ENCODE measurements at places on chromosomes 5 and 9. TPM values are rescaled to one million over a fixed set of nuclear protein-coding genes. Genes with fewer than 3 reads are reported as not detected.

DNA sequence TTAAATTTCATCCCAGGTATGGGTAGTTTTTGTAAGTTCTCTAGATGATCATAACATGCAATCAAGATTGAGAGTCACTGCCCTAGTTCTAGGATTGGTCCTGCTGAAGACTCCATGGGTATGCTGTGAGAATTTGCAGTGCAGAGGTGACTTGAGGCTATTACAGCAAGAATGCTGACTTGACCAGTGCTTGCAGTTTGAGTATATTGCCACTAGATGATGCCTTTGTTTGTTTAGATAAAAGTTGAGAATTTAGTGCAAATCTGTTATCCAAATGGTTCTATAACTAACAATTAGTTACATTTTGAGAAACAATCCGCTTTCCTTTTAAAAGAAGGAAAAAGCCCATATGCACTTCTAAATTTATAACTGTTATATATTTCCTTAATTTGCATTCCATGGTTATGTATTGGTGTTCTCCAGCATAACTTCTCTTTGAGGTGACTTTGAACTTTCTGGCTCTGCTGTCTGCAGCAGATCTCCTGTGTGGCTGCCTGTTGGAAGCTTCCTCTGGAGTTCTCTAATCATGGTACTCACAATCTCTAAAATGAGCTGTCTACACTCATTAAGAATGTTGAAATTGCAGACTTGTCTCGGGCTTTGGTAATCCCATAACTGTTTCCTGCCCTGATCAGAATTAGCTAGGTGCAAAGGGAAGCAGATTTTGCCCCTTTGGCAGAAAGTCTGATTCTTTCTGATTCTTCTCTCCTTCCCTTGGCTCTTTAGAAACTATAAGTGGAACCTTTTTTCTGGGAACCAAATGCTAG lies 24.9 kb downstream of the MELK start:
- no peak for DNase-seq

TIFAB gene
- total RNA-seq: 0.19 TPM

- DNase-seq: no peak
Observed at GRCh38 chr5:142871363-142872193, 101.4 kb downstream of the ARHGAP26 start.

GRCh38 chr9:11023201-11023600 lies 410.4 kb upstream of the PTPRD start:
- no peak for DNase-seq

DNA sequence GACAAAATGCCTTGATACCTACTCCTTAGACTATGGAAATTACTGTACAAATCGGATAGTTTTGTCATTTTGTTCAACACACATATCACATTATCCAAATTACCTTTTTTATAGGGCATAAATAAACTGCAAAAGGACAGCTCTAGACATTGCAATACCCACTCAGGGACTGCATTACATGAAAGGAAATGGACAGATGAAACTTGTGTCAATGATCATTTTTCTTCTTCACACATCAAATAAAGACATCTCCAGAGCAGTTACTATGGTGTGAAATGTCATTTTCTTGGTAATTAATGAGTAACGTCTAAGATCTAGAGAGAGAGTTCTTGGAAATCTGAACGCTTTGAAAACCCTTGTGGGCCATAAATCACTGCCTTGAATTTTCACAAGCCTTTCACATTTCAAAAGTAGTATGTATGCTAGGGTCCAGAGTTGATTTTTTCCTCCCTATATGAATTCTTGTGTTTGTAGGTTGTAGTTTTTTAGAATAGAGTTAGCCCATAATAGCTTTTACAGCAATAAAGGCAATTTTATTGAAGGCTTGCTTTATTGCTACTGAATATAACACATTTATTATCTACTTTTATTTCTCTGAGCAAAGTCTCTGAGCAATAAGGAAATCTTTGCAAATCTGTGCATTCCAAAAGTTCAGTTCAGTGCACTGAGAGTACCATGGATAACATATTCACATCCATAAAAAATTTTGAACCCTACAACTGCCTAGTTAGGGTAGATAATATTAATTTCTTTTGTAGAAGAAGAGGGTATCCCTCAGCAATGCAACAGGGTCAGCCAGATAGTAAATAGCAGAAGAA lies 358.0 kb upstream of the PCSK5 start:
- no peak for DNase-seq

DNA sequence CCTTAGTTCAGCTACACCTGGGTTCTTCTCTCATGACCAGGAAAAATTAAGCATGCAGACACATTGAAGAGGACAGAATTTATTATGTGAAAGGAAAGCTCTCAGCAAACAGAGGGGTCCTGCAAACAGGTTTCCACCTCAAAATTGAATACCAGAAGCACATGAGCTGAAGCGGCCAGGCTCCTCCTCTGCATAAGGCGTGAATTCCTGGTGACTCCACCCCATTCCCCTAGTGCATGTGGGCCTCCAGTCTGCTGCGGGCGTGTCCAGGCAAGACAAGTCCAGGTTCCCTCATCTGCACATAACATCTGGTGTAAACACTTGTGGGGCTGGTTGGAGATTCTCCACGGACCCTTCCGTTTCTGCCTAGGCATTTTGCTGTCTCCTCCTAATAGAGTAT lies 1156.4 kb downstream of the FOXD4L5 start:
- DNase-seq: no peak

- no peak for DNase-seq
Observed at GRCh38 chr5:109844695-109845094, 155.0 kb downstream of the MAN2A1 start.

GRCh38 chr5:14250084-14250695 lies 107.0 kb downstream of the TRIO start:
- no peak for DNase-seq

KIF4B gene
- total RNA-seq: not detected

SLC1A1 gene
- total RNA-seq: 1.00 TPM

PCDHA9 gene
- not detected for total RNA-seq

NTMT1 gene
- total RNA-seq: 45.0 TPM

- DNase-seq: no peak
Observed at GRCh38 chr5:122366501-122366900, 54.5 kb downstream of the SNCAIP start.

GAPT gene
- not detected for total RNA-seq

GRCh38 chr5:13540168-13540750 lies 404.2 kb downstream of the DNAH5 start:
- no peak for DNase-seq

LRRC19 gene
- total RNA-seq: not detected

Measured in CD4-positive, alpha-beta memory T cell (primary cell).